ENCODE measurements at places on chromosomes 1 and 21.
A peak's percentile ranks its signal among the peaks of the same experiment; 100 is the strongest.

- DNase-seq: no peak
These were observed 84.2 kb downstream of the SH3GLB1 start for GRCh38 chr1:86788300-86789206.

DNA sequence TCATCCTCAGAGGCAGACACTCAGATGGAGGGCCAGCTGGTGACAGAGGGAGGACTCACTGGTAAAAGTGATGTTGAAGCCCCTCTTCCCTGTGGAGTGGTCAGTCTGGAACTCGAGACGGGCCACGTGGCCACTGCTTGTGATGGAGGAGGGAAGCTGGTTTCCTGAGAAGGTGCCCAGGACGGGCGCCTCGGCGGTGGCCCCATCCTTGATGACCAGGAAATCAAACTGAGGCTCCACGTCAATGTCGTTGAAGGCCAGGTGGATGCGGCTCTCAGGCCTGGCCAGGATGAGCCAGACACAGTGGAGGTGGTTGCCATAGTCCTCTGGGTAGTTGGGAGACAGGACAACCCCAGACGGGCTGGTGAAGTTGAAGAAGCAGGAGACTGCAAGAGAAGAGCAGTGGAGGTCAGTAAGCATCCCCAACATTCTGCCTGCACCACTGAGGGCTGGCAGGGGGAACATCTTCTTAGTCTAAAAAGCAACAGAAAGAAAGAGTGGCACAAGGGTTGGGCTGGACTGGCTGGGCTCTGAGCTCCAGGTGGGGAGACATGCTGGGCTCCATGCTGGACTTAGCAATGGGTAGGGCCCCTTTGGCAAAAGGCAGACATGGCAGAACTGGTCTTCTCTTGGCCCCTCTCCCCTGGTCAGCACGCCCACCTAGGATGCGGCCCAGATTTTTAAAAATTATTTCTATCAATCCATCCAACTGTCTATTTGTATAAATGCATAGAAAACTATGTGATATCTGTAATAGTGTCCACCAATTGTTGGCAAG is 120.5 kb upstream of the HMGB4 start:
- DNase-seq: no peak

GRCh38 chr1:179743679-179744400 is 749 bp downstream of the FAM163A start:
- peak; percentile 20 for DNase-seq

- DNase-seq: no peak
These were observed 66.5 kb upstream of the GADD45A start for GRCh38 chr1:67618285-67619018.

DNA sequence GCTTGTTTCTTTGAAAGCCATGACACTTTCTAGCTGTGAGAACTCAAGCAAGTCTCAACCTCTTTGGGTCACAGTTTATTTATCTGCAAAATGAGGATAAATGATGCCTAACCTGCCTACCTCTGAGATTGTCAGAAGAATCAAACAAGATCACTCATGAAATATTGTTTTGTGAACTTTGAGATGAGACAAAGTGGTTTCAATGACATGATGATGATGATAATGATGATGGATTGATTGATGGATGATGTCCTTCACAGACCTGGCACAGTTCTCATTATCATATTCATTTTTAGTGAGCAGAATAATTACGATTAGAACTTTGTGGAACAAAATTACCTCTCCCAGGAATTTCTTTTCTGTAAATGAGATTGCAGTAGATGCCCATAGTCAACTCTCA is 129.2 kb downstream of the HHIPL2 start:
- DNase-seq: no peak

GRCh38 chr1:66739401-66740157 is 12.7 kb upstream of the DYNLT5 start:
- no peak for DNase-seq

DNA sequence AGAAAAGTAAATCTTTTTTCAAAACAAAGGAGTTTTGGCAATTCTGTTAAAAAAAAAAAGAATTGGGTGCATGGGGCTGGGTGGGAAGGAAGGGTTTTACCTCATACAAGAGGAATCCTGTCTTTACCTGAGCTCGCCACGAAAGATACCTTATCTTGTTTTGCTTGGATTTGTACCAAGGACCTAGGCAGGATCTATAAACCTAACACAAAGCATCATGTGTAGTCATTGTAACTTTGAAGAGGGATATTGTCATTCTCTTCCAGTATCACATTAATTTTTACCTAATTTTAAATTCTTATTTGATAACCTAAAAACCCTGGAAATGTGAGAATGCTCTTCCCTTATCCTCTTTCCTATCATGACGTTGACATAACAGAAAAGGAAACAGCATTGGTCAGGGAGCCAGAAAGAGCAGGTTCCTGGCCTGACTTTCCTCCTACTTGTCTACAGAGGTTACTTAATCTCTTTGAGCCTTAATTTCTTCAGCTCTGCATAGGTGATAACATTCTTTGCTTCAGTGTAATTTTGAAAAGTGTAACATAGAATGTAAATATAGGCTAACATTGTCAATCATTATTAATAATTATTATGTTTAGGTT is 4.0 kb upstream of the LAMC1 start:
- no peak for DNase-seq

- DNase-seq: no peak
These were observed 46.0 kb downstream of the GRHL3 start for GRCh38 chr1:24364975-24365678.
